Prostate gland (tissue), 2 donors: ENCODE measurements at places on chromosomes 3 and 15. TPM values are rescaled to one million over a fixed set of nuclear protein-coding genes. Genes with fewer than 3 reads are reported as not detected.

DNA sequence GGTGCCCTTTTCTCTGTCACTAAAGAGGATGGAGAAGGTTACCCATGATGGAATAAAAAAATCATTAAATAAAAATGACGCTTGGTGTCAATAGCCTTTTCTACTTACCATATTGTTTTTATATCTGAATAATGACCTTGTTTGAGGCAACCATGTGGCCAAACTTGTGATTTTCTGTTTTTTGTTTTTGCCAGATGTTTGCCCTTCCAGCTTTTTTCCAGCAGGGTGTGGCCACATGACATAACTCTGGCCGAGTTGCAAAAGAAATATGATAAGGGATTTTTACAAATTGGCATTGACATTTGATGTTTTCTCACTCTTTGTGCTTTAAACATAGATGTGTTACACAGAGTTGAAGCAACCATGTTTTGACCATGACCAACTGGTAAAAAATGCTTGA, 39.7 kb upstream of the EPHA3 start:
- DNase-seq: no peak

Gene MCTP2
- total RNA-seq: 25.4 TPM

GRCh38 chr3:129651435-129652202, 45.1 kb upstream of the PLXND1 start:
- DNase-seq: no peak

- no peak for DNase-seq
These were observed 47.5 kb upstream of the PPP2R3A start for GRCh38 chr3:135917927-135918597.

DNA sequence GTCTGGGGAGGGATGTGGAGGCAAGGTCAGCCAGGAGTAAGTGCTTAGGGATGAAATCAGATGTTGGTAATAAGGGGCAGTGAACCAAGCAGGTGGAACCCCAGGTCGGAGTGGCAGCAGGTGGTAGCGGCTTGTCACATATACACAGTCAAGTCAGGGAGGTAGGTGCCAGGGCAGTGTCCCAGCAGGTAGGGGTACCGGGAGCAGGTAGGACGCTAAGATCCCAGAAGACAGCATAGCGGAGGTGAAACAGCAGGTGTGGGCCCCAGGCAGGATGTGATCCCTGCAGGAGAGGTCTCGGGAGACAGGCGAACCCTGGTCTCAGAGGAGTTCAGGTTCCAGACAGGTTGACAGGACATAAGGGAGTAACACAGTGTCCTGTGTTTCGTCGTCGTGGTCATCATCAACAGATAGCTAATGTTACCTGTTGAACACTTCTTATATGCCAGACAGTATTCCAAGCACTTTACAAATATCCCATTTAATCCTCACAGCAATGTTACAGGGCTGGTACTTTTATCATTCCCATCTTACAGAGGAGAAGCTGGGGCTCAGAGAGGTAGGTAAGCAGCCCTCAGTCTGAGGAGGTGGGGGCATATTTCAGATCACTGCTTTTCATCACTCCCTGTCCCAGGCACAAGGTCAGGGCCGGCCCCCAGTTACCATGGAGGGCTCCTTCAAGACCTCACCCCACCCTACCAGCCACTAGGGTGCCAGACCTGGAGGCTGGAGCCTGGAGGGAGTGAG, 241.6 kb downstream of the UACA start:
- no peak for DNase-seq

- no peak for DNase-seq
These were observed 19.0 kb downstream of the SQOR start for GRCh38 chr15:45653702-45654424.

- DNase-seq: no peak
These were observed 178.2 kb upstream of the GOLIM4 start for GRCh38 chr3:168273917-168274316.

DNA sequence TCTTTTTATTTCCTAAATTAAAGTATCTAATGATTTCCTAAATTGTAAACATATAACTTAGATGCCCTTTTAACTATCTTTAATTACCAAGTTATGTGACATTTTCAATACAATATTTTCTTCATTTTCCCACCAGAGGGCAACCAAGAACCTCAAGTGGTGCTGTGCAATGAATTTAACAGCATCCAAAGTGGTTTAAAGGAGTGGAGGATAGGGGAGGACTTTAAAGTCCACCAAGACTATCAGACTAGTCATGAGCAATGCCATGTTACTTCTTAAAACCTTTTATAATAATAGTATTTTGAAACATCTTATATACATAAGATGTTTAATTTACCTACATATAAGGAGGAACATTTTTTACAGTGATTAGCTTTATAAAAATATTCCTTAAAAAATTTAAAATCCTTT, 74.4 kb downstream of the DLG1 start:
- DNase-seq: no peak

- no peak for DNase-seq
These were observed 3.6 kb downstream of the PRICKLE2 start for GRCh38 chr3:64221571-64222257.

DNA sequence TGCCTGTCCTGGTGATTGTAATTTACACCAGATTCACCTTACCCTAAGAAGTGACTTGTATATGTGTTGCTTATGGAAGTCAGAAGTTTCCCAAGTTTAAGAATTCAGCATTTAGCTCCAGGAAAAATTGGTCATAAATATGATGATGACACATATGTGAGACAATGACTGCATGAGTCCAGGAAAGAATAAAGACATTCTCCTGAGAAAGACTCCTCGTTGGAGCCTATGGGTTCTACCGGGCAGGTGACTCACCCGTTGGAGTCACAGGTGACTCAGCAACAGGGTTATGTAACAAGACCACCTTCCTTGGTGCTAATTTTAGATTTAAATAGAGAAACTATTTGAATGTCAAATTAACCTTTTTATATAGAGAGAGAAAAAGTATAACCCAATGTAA, 662.4 kb downstream of the FHIT start:
- no peak for DNase-seq

Gene SMCO1
- total RNA-seq: not detected

GRCh38 chr3:115651087-115651486, 27.8 kb downstream of the GAP43 start:
- DNase-seq: no peak

DNA sequence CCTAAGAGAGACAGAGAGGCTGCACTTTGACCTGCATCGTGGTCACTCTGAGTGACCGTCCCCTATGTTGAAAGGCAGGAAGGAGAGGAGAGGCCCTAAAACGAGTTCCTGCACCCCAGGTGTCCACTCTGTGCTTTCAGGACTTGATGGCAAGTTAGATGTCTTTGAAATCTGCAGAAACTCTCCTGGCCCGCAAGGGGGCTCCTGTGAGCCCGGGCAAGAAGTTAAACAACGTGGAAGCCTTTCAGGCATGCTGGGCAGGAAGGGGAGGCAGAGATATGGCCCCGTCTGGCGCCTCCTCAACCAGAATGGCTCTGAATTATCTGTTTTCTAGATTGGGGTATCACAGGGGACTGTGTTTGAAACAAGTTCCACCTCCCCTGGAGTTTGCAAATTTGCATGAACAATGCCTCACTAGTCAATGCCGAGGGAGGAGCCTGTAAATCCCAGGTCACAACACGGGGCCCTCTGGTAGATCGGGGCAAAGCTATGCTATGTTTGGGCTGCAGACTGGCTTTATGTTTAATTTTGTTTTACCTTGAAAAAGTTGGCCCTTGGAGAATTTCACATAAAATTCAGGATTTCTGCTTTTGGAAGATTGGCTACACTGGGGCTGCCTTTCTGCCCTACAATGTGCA, 9.8 kb downstream of the CTXND1 start:
- DNase-seq: no peak

GRCh38 chr15:76260246-76260938, 50.9 kb downstream of the ETFA start:
- DNase-seq: no peak

DNA sequence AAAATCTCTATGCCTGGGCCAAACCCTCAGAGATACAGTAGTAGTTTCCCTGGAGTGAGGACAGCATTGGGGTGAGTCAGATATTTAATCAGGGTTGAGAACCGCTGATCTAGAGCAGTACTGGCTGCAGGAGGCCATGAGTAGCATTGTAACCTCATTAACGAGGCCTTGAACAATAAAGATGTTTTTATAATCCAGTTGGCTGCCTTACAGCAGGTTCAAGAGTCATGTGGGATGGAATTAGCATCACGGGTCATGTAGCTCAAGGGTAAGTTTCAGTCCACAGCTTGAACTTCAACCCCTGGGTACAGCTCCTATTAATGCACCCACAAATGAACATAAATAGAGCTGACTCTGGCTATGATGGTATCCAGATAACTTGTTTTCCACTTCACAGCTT, 5.1 kb downstream of the HPS3 start:
- no peak for DNase-seq

DNA sequence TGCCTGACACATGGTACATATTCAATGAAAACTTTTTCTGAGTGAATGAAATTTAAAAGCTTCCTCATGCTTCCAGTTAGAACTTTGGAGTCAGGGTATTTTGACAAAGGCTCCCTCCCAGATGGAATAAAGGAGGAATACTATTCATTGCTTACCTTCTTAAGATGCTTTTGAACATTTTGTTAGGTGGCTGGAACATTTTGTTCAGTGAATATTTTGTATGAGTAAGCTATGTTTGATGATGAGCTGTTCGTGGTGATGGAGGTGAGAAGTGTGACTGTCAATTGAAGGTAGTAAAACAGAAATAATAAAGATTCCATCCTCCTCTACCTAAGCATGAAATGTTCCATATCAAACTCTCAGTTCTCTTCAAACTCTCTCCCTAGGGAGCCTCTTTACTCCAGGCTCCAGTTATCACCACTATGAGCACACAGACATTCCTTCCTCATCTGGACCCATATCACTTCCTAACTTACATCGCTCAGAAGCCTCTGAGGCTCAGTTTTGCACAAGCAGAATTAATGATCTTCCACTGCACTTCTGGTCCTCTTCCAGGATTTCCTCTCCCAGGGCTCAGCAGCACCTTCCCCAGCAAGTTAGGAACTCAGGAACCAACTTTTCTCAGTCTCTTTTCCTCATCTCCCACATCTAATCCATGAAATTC, 2.5 kb upstream of the AQP9 start:
- DNase-seq: no peak

DNA sequence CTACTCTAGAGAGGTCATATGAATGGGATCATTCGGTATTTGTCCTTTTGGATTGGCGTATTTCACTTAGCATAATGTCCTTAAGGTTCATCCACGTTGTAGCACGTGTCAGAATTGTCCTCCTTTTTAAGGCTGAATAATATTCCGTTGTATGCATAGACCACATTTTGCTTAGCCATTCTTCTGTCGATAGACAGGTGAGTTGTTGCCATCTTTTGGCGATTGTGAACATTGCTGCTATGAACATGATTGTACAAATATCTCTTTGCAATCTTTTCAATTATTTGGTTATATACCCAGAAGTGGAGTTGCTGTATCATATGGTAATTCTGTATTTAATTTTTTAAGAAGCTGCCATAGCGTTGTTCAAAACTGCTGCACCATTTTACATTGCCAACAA, 52.4 kb upstream of the GOLGA8J start:
- DNase-seq: no peak

Gene OXTR
- total RNA-seq: 3.5 TPM

Gene CCDC191
- 4.6 TPM for total RNA-seq

- DNase-seq: no peak
These were observed 68.8 kb downstream of the CTNNB1 start for GRCh38 chr3:41267975-41268640.

Gene KIF15
- 0.55 TPM for total RNA-seq

DNA sequence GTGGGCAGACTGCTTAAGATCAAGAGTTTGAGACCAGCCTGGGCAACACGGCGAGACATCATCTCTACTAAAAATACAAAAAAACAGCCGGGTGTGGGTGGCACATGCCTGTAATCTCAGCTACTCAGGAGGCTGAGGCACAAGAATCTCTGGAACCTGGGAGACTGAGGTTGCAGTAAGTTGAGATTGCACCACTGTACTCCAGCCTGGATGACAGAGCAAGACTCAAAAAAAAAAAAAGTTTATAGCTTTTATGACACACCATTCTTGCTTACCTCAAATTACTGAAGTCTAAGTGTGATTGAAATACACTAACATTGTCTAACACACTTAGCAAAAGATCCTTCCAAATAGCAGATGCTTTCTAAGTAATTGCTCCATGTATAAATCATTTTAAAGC, 207.6 kb downstream of the STAG1 start:
- no peak for DNase-seq
